ENCODE measurements at places on chromosomes 6 and 20.

DNA sequence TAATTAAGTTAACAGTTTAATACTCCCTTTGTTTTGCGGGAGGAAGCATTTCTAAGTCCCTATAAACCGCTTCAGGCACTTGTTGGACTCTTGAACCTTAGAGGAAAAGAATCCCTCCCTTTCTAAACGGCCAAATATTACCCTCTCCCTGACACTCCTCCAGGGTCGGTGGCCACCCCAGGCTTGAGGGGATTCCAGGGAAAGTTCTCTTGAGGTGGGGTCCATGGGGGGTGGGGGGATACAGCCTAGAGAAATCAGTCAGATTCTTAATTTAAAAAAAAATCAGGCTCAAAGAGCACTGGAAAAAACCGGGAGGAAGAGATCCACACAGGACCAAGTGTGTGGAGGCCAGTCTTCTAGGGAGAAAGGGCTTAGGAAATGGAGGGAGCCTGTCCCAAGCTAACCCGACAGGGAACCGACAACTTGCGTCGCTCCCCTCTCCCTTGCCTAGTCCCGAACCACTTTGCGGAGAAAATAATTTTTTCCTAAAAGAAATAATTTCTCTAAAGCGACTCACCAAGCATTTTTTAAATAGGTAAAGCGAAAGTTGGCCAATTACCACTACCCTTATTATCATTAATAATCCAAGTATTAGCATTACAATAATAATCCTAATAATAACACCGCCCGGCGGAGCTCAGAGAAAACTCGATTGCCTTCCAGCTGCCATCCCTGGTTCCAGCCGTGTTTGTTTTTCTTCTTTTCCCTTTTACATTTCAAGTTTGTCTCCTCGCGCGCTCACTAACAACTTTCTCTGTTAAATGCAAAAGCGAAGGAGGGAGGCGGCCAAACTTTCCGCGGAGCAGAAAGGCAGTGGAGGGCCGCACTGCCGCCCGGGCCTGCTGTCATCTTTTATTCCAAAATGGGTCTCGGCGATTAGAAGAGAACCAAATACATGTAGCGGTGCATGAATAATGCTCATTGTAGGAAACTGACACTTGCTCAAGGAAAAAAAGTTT is 4.8 kb downstream of the NR2E1 start:
- no peak for DNase-seq

DNA sequence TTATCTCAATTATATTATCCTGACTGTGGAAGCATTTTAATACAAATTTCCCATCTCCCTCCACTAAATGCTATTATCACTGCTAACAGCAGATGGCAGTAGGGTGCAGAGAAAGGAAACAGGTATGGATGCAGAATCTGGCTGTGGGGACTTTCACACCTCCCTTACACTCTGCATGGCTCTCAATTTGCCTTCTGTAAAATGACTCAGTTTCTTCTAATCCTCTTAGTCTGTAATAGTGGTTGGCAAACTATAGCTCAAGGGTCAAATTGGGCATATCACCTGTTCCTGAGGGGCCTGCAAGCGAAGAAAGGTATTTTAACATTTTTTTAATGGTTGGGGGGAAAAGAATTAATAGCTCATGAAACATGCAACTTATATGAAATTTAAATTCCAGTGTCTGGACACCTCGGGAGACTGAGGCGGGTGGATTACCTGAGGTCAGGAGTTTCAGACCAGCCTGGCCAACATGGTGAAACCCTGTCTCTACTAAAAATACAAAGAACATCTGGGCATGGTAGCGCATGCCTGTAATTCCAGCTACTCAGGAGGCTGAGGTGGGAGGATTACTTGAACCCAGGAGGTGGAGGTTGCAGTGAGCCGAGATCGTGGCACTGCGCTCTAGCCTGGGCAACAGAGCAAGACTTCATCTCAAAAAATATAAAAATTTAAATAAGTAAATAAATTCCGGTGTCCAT is 83.5 kb downstream of the ZMYND8 start:
- DNase-seq: peak; percentile 71

- no peak for DNase-seq
Observed at GRCh38 chr6:92132457-92132856, 1286.9 kb downstream of the EPHA7 start.

- DNase-seq: no peak
Observed at GRCh38 chr6:31979238-31979898, 2.5 kb upstream of the C4A start.

GRCh38 chr6:64890609-64891008 is 816.4 kb downstream of the EYS start:
- peak; percentile 47 for DNase-seq

DNA sequence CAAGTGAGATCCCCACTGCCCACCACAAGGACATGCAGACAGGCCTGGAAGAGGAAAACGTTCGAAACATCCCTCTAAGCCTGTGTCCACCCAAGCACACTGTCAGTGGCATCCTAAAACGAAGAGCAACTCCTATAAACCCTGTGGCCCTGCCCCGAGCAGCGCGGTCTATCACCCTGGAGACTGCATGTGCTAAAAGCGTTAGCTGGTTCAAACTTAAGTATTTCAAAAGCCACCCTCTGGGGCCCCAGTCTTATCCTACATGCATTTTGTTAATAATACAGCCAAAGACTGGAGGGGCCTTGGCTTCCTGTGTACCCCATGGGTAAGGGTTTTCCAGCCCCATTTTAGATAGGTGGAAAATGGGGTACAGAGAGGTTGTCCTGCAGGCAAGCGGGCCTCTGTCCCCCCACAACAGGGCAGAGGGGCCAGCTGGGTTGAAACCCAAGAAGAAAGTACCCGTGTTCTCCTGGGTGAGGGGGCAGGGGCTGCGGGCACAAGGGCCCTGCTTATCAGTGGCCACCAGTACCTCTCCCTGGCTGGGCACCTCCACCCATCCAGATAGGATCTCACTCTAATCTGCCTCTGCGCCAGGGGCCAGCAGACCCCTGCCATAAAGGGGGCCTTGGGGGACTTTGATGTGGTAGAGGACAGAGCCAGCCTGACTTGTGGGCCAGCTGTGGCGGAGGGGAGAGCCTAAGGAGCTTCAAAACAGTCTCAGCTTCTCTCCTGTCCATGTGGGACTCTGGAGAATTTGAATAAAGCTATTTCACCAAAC is 28.3 kb downstream of the PREX1 start:
- DNase-seq: no peak

DNA sequence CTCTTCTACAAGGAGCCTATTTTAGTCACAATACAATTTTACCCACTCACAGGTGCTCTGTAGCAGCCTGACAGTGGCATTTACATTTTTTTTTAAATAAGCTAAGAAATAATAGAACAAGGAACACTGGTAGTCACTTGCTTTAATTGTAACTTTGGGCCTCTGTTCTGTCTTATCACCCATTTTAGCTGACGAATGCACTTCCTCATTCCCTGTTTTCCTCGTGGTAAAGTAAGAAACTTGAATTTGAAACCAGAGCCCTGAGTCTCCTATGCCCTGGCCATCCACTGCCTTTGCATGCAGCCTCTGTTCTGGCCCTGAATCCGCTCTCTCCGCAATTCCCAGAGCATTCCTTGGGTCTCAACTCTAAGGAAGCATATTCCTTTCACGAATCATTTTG is 550.6 kb downstream of the PTPRT start:
- no peak for DNase-seq
